Epithelial cell of alveolus of lung (primary cell): ENCODE measurements at places on chromosomes 7 and 10. TPM values are rescaled to one million over a fixed set of nuclear protein-coding genes. Genes with fewer than 3 reads are reported as not detected.

GNAT3 gene
- 0.16 TPM in 1 of 2 replicates, not detected in the other for total RNA-seq

GPAM gene
- total RNA-seq = 7.6 and 9.4 TPM in 2 replicates

HTR7 gene
- 7.4 and 8.5 TPM in 2 replicates for total RNA-seq

VTI1A gene
- total RNA-seq = 18.0 and 24.4 TPM in 2 replicates

MAGI2 gene
- total RNA-seq = 1.6 and 3.7 TPM in 2 replicates

TFEC gene
- total RNA-seq = 0.13 TPM in 1 of 2 replicates, not detected in the other

CFTR gene
- 0.13 and 23.3 TPM in 2 replicates for total RNA-seq

PKD2L1 gene
- not detected in 2 replicates for total RNA-seq

PDE6C gene
- total RNA-seq = not detected in 2 replicates

GPR85 gene
- total RNA-seq = 0.24 and 3.6 TPM in 2 replicates

RELN gene
- 0.65 and 2.7 TPM in 2 replicates for total RNA-seq

TBXAS1 gene
- 5.3 and 6.1 TPM in 2 replicates for total RNA-seq

NOD1 gene
- total RNA-seq = 4.4 and 7.2 TPM in 2 replicates

TUBB8 gene
- under 0.01 TPM in 1 of 2 replicates, not detected in the other for total RNA-seq

IFIT2 gene
- total RNA-seq = 2.7 and 4.0 TPM in 2 replicates

TYW1B gene
- 1.4 and 2.7 TPM in 2 replicates for total RNA-seq

DPP6 gene
- total RNA-seq = not detected in 2 replicates

POP7 gene
- 29.5 and 44.6 TPM in 2 replicates for total RNA-seq

CC2D2B gene
- total RNA-seq = not detected in 2 replicates

PAPOLB gene
- not detected in 2 replicates for total RNA-seq

HABP2 gene
- total RNA-seq = not detected in 2 replicates

KLF14 gene
- 0.13 TPM in 1 of 2 replicates, not detected in the other for total RNA-seq

IDI2 gene
- not detected in 2 replicates for total RNA-seq

DPCD gene
- total RNA-seq = 36.3 and 40.8 TPM in 2 replicates

EPO gene
- total RNA-seq = 0.48 TPM in 1 of 2 replicates, not detected in the other
